ENCODE measurements at places on chromosomes 7 and 10.

DNA sequence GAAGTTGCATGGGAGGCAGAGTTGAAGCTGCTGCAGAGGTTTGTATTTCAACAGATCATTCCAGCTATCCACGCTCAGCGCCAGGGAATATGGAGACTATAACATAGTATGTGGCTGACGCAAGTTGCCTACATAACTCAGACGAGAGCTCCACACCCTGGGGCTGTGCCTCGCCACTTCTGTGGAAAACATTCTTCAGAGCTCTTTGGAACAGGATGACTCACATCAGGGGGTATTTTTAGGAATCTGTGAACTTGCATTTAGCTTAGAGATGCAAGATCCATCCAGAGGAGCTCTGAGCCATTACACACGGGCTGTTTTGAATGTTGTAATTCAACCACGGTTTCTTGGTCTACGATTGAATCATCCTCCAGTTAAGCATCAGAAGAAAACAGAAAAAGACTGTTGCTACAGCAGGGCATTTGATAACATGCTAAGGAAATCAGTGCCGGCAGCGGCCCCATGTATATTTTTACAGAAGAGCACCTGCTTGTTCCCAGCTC is 481.5 kb upstream of the AKR1E2 start:
- no peak for DNase-seq

DNA sequence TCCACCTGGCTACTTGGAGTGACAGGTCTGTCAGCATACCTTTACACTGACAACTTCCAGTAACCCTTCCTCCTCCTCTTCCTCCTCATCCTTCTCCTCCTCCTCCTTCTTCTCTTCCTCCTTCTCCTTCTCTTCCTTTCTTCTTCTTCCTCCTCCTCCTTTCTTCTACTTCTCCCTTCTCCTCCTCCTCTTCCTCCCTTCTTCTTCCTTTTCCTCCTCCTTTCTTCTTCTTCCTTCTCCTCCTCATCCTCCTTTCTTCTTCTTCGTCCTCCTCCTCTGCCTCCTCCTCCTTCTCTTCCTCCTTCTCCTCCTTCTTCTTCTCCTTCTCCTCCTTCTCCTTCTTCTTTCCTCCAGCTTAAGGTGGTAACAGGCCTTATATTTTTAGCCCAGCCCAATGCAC is 109.3 kb upstream of the PLXDC2 start:
- DNase-seq, result no peak

DNA sequence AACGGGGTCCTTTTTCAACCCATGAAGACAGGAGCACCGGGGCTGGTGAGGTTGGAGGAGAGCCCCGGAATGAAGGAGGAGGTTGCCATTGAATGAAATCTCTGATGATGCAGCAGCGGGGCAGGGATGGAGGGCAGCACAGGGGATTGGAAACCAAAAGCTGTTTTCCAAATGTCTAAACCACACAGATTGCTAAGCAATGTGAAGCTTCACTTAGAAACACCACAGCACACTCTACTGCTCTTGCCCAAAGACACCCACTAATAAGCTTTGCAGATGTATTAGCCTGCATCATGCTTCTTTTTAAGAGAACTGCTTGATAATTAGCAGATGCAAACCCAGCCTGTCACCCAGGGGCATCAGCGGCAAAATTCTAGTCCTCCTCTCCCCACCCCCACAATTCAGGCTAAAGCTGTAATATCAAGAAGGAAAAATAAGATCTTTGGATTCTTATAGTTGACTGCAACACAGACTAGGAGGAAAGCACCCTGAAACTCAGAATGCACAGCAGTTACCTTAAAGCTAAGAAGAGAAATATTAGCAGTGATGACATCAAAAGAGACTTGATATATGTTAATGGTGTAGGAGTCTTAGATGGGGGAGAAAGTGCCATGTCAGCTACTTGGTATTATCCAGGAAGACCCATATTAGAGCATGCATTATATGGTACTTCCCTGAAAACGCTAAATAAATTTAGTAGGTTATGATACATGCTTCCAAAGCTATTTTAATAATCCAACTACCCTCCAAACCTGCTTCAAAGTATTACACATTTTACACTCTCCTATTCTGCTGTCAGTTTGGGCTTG is 666.7 kb downstream of the KCNMA1 start:
- no peak for DNase-seq

DNA sequence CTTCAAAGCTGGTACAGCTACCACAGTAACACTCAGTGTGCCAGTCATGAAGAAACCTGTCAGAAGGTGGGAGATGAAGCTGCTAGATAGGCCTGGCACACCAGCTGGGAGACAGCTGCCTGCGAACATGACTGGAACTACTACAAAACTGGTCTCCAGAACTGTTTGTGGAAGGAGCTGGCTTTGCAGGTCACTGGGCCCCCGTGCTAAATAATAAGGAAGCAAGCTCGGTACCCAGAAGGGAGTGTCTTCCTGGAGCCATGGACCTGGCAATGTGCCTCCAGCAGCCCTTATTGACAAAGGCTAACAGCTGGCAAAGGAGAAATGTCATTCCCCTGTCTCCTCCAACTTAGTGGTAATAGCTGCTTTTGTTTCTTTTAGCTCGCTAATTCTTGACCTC is 1217.6 kb upstream of the LRRN3 start:
- no peak for DNase-seq

GRCh38 chr7:105920766-105921165 is 42.3 kb upstream of the CDHR3 start:
- no peak for DNase-seq

DNA sequence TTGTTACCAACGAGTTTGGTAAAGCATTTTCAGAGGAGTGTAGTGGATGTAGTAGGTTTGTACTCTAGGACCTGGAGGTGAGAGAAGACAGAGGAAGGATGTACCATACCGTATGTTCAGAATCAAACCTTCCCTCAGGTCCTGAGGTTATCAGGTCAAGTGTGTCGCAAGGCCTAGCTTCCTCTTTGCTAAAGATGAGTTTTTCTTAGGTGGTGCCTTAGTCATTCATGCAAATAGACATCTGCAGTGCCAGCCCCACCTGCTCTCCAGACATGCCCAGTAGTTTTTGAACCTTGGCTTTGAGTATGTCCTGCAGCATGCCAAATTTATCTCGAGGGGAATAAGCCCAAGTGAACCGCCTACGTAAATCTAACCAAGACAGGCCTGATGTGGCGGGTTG is 71.3 kb downstream of the HDAC9 start:
- no peak for DNase-seq

GRCh38 chr10:69759641-69760040 is 42.1 kb upstream of the COL13A1 start:
- no peak for DNase-seq

- DNase-seq, result no peak
Measured at GRCh38 chr10:26327811-26328210, 110.3 kb upstream of the APBB1IP start.

Measured in CD4-positive, alpha-beta T cell treated with Interleukin-17A for 1 hour (primary cell).